ENCODE measurements at places on chromosomes 6 and 20. TPM values are rescaled to one million over a fixed set of nuclear protein-coding genes. Genes with fewer than 3 reads are reported as not detected.

DNA sequence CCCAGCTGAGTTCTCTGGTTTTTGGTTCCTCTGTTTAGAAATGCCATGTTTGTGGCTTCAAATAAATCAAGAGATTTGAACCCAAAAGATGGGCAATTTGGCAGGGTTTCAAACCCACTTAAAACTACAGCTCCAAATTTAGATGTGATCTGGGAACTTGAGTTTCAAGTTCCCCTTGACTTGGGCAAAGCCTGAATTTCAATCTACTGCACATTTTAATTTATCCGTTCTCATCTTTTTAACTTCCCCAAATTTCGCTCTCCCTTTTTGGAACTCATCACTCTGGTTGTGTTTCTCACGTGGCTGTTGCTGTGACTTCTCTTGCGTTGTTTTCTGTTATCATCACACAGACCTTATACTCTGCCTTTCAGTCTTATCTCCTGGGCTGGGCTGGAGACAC is 230.9 kb downstream of the CDC5L start:
- DNase-seq, result no peak

The ANKEF1 gene
- total RNA-seq, result 1.5 TPM

The ASCC3 gene
- 46.3 TPM for total RNA-seq

DNA sequence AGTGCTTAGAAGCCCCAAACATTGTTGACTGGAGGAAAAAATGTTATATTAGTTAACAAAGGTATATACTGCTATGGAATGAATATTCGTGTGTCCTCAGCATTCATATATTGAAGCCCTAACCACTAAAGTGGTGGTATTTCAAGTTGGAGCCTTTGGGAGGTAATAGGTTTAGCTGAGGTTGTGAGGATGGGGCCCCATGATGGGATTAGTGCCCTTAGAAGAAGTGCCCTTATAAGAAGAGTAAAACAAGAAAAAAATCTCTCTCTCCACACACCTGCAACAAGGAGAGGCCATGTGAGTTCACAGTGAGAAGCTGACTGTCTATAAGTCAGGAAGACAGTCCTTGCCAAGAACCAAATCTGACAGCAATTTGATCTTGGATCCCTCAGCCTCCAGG is 761.7 kb upstream of the FLRT3 start:
- no peak for DNase-seq

- DNase-seq, result no peak
These were observed 108.4 kb downstream of the GMPR start for GRCh38 chr6:16346831-16347230.

Measured in aorta (tissue), 5 donors.